ENCODE measurements at places on chromosomes 2 and 18.

DNA sequence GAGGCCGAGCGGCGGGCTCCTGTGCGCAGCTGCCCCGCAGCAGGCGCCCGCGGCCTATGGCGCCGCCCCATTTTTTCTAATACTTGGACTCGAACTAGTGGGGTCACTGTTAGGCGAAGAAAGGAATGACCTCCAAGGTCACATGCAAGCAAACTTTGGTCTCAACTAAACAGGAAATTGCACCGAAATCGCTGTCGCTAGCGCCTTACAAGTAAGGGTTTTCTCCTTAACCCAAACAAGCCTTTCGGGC lies 339 bp downstream of the ACAA2 start:
- DNase-seq: peak; percentile 41

- no peak for DNase-seq
Observed at GRCh38 chr2:1804865-1805264, 60.5 kb upstream of the PXDN start.

DNA sequence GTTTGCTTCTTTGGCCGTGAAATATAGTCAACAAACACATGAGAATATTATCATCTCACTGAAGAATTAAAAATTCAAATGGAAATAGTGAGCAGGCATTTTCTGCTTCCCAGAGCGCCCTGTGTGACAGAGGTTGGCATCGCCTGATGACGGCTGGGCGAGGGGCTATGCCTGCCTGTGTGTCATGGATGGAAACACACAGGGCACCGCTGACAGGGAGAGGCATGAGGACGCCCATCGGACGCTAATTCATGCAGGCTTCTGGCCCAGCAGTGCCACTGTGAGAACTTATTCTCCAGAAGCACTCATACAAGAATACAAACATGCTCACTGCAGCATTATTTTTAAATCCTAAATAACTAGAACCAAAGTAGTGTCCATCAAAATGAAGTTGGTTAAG lies 61.4 kb upstream of the OTOS start:
- no peak for DNase-seq

DNA sequence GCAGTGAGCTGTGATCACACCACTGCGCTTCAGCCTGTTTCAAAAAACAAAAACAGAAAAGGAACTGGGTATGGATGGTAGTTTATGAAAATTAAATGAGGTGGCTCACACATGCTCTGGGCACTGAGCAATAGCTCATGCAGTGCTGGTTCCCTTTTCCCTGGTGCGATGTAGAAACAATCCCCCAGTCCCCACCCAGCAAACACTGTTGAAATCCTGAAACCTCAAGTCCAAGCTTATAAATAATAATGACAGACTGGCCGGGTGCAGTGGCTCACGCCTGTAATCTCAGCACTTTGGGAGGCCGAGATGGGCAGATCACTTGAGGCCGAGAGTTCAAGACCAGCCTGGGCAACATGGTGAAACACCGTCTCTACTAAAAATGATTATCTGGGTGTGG lies 55.4 kb upstream of the SMAD2 start:
- DNase-seq: no peak

DNA sequence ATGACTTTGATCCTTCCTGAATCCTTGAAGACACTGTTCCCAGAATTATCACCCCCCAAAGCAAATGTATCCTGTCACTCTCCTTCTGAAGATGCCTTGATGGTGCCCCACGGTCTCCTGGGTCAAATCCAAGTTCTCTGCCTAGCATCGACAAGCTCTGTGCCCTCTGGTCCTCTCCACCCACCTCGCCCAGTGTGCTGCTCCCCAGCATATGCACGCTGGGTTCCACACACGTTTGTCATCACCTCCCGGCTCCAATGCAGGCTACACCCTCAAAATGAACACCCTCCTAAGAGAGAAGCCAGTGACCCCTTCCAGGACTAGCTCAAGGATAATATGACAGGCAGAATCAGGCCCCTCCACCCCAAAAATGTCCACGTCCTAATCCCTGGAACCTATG lies 39.5 kb upstream of the CREG2 start:
- no peak for DNase-seq

DNA sequence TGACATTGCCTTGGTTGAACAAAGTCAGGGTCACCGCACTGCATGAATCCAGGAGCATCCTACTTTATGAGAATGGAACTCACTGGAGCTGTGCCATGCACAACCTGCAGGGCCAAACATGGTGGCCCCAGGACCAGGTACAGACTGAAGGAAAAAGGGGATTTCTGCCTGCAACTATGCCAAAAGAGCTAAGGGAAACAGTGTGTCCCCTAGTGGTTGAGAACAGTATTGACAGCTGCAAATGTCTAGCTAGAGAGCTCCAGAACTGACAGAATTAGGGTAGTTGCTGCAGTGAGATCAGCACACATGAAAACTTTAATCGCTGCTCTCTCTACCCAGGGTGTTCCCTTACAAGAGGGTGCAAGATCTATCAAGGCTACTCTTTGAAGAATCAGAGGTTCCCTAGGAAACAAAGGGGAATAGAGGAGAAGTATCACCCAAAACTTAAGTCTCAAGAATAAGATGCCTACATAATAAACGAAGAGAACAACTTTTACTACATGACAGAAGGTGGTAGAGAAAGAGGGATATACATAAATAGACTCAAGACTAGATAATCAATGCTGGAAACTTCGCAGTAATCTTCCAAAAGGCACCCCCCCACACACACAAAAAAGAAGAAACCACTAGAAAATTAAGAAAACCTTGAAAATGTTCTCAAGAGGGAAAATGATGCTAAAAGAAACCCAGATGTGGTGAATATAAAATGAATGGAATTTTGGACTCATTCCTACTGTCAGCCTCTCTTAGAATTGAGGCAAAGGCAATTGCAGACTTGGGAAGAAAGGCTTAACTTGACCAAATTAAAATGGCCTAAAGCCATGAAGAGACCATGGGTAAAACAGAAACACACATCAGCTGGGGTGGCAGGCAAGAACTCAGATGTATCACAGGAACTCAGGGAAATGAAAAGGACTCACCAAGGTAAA lies 43.6 kb upstream of the IHH start:
- peak; percentile 67 for DNase-seq

GRCh38 chr2:141501752-141502151 lies 629.1 kb downstream of the LRP1B start:
- no peak for DNase-seq

GRCh38 chr2:217878915-217879590 lies 123.7 kb downstream of the TNS1 start:
- peak; percentile 60 for DNase-seq

- DNase-seq: no peak
Observed at GRCh38 chr2:99959261-99960014, 183.0 kb downstream of the AFF3 start.

DNA sequence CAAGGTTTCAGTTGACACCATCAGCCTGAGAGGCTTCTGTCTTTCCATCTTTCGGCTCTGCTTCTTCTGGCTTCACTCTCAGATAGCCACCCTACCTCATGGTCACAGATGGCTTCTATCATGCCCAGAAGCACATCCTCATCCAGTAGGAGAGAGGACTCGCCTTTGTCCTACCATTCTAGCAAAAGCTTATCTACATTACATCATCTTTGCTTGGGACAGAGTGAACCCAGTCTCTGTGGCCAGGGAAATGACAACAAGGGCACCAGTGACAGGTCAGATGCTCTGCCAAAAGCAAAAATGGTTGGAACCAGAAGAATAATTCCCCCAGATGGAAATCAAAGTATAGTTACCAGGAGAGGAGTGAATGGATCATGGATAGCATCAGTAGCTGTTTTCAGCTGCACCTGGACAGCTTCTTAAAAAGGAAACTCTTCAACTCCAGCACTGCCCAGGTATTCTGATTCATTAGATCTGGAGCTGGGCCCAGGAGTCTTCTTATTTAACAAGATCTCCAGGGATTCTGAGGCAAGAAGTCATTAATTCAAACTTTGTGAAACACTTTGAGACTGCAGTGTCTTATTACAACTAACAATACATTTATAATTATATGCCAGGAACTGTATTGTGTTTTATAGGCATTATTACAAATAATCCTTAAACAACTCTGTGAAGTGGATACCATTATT lies 257.7 kb upstream of the UBE2E3 start:
- DNase-seq: no peak

GRCh38 chr2:86225581-86225980 lies 26.3 kb downstream of the MRPL35 start:
- DNase-seq: no peak

GRCh38 chr2:201246280-201246679 lies 14.1 kb upstream of the CASP8 start:
- DNase-seq: no peak

- DNase-seq: no peak
Observed at GRCh38 chr2:68900496-68901198, 29.4 kb upstream of the BMP10 start.

- no peak for DNase-seq
Observed at GRCh38 chr2:160940271-160940670, 220.0 kb upstream of the TANK start.
